Stimulated activated naive CD4-positive, alpha-beta T cell treated with Interleukin-2 at 50 U/mL for 16 hours (primary cell): ENCODE measurements at places on chromosomes 1 and 21.
A peak's percentile ranks its signal among the peaks of the same experiment; 100 is the strongest.

- DNase-seq, result no peak
Observed at GRCh38 chr1:29675481-29676263, 439.4 kb downstream of the PTPRU start.

DNA sequence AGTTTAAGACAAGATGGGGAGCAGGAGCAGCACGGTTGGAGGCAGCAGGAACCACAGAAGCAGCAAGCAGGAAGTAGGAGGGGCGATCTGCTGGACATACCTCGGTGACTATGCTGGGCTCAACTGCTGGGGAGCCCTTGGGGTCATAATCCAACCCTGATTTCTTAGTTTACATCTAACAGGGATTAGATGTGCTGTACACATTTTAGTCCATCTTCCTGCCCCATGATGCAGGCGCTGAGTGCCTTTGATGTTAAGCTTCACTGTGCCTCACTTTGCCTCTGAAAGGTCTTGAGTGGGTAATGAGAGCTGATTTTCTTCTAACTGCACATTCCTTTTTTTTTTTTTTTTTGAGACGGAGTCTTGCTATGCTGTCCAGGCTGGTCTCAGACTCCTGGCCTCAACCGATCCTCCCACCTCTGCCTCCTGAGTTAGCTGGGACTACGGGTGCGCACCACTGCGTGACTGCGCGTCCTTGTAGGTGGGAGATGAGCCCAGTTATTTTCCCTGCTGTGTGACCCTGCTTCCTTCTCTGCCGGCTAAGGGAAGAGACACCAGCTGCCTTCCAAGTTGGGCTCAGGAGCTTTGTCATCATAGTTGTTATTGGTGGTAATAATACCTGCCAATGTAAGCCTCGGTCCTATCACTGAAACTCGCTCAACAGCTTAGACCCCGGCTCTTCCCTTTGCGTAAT is 1.1 kb upstream of the RCAN3 start:
- no peak for DNase-seq

GRCh38 chr1:47631411-47631995 is 193.7 kb downstream of the FOXD2 start:
- no peak for DNase-seq

DNA sequence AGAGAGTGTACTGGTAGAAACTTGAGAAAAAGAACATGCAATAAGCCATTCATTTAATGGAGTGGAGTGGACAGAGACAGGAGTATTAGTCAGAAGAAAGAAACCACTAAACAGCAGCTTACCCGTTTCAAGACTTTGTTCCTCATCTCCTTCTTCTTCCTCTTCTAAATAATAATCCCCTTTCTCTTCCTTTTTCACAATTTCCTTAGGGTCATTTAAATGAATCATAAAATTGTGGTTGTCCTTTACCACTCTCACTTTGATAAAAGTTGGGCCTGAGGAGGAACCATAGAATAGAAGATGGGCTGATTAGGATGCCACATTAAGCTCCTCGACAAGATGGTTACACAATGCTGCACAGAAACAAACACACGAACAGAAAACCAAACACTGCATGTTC is 109.6 kb downstream of the WDR3 start:
- no peak for DNase-seq

DNA sequence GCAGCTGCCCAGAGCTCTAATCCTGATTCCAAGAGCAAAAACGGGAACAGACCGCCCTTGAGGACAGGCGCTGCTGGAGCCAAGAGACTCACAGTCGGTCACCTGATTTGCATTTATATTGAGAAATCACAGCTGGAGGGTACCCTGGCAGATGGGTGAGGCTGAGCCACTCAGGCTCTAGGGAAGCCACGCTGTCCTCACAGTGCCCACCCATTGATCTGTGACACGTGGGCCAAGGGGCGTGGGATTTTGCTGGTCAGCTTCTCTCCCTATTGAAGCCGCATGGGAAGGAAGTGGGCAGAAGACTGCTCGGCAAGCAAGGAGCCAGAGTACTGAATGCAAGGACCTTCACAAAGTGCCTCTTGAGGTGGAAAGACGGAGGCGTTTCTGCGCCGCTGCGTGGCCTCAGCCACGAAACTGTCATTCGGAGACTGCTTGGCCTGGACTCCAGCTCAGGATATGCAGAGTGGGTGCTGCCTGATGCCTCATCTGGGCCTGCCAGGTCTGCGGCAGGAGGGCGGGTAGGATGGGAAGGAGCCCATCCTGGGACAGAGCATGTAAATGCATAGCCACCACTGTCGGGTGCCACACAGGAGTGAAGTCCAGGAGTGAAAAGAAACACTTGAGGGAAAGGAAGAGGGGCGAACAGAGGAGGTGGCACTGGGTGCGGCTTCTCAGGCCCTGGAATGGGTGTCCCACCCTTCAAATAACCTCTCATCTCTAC is 139.8 kb downstream of the PGBD5 start:
- no peak for DNase-seq

- no peak for DNase-seq
Observed at GRCh38 chr1:169466259-169467230, 19.2 kb downstream of the SLC19A2 start.

DNA sequence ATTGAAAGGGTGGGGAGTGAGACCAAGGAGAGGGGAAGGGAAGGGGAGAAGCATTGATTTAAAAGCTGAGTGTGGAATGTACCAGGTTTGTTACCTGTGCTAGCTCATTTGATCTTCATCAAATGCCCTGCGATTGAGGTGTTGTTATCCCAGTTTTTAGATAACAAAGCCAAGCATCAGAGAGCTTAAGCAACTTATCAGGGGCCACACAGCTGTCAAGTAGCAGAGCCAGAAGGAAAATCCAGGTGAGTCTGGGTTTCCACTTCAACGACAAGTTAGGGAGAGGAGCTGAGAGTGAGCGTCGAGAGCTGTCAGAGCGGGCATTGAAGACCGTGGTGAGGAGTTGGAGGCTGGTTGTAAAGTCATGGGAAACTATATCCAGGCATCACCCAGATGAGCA is 146.9 kb upstream of the IRF2BP2 start:
- no peak for DNase-seq

DNA sequence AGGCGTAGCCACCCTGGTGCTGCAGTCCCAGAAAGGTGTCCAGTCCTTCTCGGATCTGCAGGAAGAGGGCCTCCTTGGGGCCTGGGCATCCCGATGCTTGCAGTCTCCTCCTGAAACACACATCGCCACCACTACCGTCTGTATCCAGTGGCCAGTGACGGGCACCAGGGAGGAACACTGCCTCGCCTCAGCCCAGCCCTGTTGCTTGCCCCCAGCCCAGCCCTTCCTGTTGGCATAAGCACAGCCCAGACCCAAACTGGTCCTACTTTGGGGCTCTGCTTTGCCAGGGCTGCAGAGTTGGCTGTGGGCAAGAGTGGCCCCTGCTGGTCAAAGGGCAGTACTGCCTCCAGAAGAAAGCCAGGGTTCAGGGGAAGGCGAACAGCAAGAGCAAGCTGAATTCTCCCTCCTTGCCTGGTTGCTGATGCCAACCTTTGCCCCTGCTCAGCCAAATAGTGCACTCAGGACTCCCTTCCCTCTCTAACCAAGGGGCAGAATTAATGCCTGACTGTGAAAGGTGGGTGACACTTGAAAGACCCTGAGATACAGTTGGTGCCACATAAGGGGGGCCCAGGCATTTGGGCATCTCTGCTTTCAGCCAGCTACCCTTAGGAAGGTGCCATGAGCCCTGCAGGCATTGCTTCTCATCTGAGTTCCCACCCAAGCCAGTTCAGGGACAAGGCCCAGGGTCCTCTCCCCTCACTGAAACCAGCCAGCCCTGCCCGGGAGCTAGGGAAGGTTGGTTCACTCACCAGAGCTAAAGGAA is 11.1 kb upstream of the ARHGEF2 start:
- peak; percentile 64 for DNase-seq

- peak; percentile 22 for DNase-seq
Observed at GRCh38 chr1:231590453-231591198, 36.0 kb upstream of the DISC1 start.

DNA sequence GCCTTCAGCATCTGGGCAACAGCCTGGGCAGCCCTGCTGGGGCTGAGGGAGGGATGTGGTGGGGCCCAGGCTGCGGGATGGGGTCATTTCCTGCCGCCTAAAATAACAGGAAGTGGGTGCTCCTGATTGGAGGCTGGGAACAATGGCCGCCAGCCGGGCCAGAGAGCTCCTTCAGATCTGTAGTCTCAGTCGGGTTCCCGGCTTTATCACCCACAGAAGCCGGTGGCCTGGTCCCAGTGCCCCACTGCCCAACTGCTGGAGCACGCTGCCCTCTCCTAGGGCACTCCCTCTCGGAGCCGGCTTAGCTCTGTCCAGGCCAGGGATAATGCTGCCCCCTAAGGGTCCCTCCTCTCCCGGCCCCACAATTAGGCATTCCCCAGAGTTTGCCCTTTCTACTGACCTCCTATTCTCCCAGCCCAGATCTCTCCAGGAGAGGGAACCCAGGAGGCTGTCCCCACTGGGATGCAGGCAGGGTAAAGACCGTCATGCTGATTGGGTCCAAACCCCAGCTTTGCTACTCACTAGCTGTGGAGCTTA is 5.1 kb downstream of the MAP7D1 start:
- DNase-seq, result peak; percentile 52

- no peak for DNase-seq
Observed at GRCh38 chr21:42160111-42160721, 58.7 kb upstream of the ABCG1 start.

GRCh38 chr1:44585315-44585920 is 88.9 kb downstream of the TMEM53 start:
- DNase-seq, result no peak

- DNase-seq, result no peak
Observed at GRCh38 chr1:65049941-65050713, 83.8 kb upstream of the JAK1 start.

DNA sequence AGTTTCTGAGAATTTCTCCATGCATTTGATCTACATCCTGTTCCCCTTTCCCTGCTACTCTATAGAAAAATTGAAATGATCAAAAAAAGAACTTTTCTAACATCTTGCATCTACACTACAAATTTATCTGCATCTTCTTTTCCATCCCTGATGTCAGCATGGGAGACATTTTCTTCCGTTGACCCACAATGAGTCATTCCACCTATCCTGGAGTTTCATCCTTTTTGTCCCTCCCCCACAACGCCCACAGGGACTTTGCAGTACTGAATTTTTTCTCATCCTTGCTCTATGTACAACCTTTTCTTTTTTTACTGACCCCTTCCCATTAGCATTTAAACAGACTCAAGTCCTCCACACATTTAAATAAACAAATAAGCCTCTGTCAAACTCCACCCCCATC is 112.2 kb upstream of the MROH9 start:
- no peak for DNase-seq

- no peak for DNase-seq
Observed at GRCh38 chr1:220342853-220343252, 70.6 kb upstream of the RAB3GAP2 start.

GRCh38 chr1:22237433-22238093 is 94.7 kb upstream of the WNT4 start:
- no peak for DNase-seq

- no peak for DNase-seq
Observed at GRCh38 chr1:233904633-233905415, at the start of gene SLC35F3. TSS of gene SLC35F3 (plus strand) at chr1:233904676.

DNA sequence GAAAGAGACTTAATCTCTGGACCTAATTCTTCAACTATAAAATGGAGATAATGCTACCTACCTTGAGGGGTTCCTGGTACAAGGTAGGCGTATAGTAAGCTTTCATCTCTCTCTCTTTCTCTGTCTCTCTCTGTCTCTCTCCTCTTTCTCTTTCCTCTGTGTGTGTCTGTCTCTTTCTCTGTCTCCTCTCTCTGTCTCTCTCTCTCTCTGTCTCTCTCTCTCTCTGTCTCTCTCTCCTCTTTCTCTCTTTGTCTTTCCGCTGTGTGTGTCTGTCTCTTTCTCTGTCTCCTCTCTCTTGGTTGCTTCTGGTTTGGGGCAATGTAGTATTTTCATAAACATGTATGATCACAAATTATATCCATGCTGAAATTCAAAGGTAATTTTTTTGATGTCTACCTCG is 76.1 kb upstream of the UBE2U start:
- no peak for DNase-seq

- DNase-seq, result no peak
Observed at GRCh38 chr1:37614105-37614504, 18.4 kb upstream of the GNL2 start.

- no peak for DNase-seq
Observed at GRCh38 chr1:169894424-169895145, 889 bp upstream of the SCYL3 start.

GRCh38 chr1:156096640-156097391 is 14.6 kb upstream of the MEX3A start:
- peak; percentile 93 for DNase-seq

- DNase-seq, result no peak
Observed at GRCh38 chr1:44714532-44714931, 16.4 kb downstream of the RNU5D-1 start.

DNA sequence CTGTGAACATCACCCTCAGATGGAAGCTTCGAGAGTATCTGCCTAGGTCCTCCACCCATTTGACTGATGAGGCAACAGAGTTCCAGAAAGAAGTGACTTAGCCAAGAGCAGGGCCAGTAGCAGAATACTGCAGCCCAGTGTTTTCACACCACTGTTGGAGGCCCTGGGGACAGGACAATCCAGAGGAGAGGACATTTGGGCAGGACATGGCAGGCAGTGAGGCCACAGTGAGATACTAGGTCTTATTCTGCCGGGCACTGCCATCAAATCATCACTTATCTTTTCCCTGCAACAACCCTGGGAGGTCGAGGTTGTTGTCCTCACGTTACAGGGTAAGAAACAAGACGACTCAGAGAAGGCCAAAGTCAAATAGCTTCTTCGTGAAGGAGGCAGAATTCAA is 5.5 kb upstream of the FOXO6 start:
- no peak for DNase-seq

DNA sequence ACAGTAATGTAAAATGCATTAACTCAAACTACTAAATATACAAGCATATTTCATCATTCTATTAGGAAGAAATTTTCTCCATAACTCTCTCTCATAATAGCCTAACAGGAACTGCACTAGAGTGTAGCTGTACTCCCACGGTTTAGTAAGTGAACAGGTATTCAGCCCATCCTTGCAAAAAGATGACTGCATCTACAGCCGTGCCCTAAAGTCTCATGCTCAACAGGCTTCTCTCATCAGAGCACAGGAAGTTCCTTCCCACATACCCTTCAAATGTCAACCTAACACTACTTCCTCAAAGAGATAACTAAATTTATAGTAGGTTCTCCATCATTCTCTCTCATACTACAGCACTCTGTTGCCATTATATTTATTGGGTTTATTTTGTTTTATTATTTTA is 251.6 kb downstream of the AKT3 start:
- DNase-seq, result peak; percentile 11

DNA sequence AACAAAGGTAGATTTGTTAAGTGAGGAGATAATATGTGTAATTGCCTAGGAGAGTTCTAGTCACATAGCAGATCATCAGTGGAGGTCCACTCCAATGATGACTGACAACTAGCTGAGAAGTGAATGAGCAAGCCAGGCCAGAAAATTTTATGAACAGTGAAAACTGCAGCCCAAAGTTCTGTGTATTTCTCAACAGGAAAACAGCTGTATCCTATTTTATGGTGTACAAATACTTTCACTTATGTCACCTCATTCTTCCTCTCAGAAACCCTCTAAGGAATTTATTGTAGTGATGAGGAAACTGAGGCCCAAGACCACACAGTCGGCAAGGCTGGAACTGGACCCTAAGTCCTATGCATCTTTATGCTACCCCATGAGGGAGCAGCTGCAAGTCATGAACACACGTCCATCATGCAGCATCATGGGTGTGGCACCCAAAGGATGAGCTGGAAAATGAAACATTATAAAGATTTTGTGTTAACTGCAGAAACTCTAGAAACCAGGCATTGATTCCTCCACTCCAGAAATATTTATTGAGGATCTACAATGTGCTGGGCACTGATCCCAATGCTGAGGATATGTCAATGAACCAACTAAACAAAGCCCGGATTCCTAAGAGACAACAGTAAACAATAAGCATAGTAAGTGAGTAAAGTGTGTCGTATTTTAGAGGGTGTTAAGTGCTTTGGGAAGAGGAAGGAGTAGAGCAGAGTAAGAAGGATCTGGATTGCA is 99.5 kb upstream of the DUSP10 start:
- DNase-seq, result no peak
